ENCODE measurements at places on chromosomes 11 and 22.

- DNase-seq, result no peak
Observed at GRCh38 chr22:42275970-42276369, 5.5 kb upstream of the TCF20 start.

DNA sequence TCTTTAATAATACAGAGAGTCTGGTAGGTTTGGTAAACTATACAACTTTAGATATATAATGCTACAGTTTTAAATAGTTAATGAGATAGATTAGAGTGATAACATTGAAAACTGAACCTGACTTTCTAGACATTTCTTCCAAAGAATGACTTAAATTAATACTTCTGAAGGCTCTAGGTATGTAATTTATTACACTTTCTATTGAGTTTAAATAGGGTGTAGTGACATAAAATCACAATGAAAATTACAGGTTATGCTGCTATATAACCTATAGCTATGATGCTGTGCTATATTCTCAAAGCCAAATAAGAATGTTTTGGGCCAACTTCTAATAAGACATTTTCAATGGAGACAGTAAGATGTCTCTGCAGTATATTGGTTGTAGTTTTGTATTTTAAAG, 7.7 kb downstream of the HIPK3 start:
- no peak for DNase-seq

DNA sequence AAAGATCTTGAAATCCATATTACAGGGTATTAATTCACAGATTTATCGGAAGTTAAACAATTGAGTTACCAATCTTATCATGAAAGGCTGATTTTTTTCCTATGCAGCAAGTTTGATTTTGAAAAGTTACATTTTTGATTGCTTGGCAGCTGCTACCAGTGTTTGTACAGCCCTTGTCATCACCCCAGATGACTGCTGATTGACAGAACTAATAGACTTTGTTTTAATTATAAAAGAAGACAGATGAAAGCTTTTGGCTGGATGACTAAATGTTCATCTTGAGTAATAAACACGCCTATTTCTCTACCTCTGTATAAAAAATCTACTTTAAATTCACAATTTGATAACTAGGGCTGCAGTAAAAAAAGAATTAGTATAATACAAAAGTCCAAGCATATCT, 259.7 kb downstream of the TTC28 start:
- DNase-seq, result no peak

DNA sequence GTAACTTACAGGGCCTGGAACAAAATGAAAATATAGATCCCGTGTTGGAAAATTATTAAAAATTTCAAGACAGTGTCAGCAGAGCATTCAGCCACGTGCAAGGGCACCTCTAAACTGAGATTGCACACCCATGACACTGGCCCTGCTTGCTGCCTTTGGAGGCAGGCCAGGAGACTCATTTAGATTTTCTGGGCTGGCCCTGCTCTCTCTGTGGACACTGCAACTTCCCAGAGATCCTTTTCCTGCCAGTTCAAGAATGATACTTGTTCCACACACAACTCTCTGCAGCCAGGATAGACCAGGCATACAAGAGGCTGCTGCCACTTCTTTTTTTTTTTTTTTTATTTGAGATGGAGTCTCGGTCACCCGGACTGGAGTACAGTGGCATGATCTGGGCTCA, 56.7 kb upstream of the PTPRJ start:
- DNase-seq, result no peak

DNA sequence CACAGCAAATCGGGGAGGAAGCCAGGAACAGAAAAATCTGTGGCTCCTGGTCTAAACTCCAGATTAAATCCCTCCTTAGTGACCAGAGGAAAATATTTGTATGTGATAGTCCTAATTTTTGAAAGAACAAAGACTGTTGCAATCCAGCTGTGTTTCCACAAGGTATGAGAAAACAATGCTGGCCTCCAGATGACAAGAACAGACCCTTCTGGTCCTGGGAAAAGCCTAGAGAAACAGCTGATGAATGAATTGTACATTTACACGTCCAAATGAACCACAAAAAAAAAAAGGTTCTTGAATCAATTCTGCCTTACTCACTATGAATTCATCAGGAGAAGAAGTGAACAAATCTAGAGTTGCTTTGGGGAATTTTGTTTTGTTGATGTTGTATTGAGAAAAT, 63.7 kb downstream of the ETS1 start:
- DNase-seq, result no peak

DNA sequence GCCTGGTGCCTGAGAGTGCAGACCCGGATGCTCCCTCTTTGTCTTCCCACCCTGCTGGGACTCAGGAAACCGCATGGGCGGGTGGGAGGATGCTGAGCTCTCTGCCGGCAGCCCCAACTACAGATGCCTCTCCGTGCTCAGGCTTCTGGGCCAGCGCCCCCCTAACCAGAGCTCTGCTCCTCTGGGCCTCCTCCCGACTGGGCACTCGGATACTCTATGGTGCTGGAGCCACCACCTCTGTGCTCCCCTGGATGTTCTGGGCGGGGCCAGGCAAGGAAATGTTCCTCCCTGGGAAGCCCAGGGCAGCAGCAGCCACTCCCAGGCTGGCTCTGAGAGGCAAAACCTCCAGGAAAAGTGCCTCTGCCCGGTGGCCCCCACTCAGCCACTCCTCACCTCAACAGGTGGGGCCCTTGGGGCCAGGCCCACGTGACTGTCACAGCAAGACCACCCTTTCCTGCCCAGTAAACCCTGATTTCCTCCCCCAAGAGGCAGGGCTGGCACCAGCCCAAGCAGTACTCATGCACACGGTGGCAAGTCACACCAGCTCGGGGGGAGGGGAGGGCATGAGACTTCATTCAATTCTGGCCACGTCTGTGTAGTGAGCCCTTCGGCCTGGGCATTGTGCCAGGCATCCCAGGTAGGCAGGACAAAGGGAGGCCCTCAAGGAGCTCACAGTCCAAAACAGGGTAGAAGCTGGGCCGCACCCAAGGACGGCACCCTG, 54.7 kb upstream of the TCF20 start:
- no peak for DNase-seq

- no peak for DNase-seq
Observed at GRCh38 chr22:25827415-25827814, 85.4 kb downstream of the MYO18B start.

GRCh38 chr11:81990659-81991443, 742.8 kb downstream of the FAM181B start:
- no peak for DNase-seq

GRCh38 chr11:130308886-130309285, 5.8 kb downstream of the ZBTB44 start:
- no peak for DNase-seq

DNA sequence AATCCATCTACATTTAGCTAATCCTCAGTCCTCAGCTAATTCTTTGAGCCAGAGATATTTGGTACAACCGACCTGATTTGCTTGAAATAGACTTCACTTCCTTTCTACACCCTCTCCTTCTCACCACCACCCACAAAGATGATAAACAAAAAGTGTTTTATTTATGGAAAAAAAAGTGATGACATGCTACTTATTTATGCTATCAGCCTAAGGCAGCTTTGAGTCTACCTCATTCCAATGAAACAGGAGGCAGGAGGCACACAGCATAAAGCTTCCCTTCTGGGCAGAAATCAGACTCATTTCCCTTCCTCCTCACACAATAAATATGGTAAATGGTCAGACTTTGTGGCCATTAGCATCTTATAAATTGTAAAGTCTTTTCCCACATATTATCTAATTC, 325.7 kb downstream of the SOX6 start:
- DNase-seq, result no peak

- no peak for DNase-seq
Observed at GRCh38 chr11:32256466-32256865, 165.6 kb downstream of the RCN1 start.

DNA sequence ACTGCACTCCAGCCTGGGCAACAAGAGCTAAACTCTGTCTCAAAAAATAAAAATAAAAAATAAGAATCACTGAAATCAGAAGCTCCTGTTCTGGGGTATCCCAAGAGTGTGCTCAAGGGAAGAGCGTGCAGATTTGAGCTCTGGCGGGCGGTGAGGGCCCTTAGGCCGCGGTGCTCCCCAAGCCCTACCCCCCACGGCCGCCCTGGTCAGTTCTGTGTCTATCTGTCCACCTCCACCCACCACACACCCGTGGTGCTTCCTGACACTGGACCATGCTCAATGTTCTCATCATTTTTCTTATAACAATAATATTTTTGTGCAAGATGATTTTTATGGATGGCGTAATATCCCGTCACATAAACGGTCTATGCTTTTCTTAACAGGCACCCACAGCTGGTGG, 71.1 kb downstream of the RTL6 start:
- DNase-seq, result no peak

DNA sequence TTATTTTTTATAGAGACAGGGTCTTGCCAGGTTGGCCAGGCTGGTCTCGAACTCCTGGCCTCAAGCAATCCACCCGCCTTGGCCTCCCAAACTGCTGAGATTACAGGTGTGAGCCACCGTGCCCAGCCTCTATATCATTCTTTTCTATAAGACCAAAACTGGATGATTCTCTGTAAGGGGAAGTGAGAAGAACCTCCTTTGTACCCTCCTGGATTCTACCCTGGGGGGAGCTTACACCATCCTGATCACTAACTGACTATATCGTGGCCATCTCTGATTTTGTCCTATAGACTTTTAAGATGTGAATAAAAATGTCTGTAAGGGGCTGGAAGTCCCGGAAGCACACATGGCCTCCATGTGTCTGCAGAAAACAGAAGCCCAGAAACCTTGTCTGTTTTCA, 9.1 kb downstream of the PIWIL4 start:
- DNase-seq, result no peak

GRCh38 chr11:70255477-70256116, 14.9 kb upstream of the PPFIA1 start:
- DNase-seq, result no peak

DNA sequence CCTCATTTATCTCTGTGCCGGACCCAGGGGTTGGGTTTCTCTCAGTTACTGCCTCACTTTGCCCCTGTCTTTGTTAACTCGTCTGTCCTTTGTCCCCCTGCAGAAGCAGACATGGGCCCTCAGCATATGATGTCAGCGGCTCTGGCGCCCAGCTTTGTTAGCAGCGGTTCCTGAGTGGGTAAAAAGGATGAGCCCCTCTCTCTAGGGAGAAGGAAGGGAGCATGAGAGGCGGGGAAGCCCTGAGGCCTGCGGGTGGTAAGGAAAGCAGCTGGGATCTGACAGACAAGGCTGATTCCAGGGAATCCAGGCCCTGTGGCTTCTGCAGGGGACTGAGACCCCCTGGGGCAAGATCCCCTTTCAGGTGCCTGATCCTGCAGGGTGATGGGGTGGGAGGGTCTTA, 51.7 kb downstream of the MCM5 start:
- no peak for DNase-seq

DNA sequence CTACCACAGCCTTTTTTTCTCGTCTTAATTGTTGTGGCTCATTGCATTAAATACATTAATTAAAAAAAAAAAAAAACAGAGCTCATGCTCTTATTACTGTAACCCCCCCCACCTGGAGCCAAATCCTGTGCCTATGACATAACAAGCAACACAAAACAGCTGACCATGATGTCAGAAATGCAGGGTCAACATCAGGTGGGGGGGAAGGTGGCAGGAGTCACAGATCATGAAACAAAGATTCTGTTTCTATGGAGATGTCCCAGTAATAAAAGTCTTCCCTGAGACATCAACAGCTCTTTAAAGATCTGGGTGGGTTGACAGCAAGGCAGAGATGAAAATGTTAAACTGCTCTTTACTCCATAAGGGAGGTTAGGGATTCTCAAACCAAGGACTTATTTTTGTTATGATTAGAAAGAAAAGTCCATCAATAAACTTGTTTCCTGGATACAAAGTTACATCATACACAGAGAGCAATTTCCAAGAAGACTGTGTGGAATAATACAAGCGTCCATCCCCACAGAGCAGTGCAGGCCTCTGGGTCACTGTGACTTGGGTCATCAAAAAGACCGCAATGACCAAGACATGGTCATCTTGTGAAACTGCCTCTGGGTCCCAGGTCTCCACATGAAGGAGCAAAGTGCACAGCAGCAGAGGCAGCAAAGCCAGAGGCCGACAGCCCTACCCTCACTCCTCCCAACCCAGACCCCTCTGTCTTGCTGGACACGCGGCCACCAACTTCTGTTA, 42.7 kb upstream of the CYP2D6 start:
- no peak for DNase-seq

- no peak for DNase-seq
Observed at GRCh38 chr11:78699609-78700135, 125.0 kb upstream of the NARS2 start.

GRCh38 chr11:26191193-26191592, 140.7 kb upstream of the ANO3 start:
- DNase-seq, result no peak

DNA sequence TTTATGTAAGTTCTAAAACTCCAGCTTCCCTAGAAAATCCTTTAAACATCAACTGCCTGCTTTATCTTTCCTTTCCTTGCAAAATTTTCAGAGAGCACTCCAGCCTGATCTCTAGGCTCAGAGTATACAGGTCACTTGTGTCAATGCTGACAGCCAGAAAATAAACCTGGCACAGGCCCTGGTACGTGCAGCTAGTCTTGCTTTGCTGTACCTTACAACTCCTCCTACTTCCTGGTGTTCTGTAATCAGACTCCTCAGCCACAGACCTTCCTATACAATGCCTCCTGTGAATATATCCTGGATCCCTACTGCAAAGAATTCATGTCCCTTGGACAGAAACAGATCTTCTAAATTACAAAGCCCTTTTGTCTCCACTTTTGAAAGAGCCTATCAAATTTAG, 24.2 kb upstream of the TMEM123 start:
- DNase-seq, result no peak

- no peak for DNase-seq
Observed at GRCh38 chr11:64230985-64231365, 627 bp downstream of the DNAJC4 start.

DNA sequence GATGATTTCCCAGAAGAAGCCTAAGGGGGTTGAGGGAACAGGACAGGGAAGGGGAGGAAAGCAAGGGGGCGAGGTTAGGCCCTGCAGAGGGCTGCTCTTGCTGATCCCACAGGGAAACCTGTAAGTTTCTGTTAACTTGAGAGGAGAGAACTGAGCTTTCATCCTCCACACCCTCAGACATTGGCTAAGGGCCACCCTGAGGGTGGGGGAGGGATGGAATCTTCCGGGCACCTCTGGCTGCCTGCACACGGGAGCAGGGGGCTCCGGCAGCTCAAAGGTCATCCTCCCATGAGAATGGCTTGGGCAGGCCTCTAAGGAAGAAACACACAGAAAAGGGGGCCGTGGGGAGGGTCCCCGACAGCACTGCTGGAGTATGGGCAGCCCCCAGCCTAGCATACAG, 108.1 kb downstream of the TSPAN18 start:
- no peak for DNase-seq

DNA sequence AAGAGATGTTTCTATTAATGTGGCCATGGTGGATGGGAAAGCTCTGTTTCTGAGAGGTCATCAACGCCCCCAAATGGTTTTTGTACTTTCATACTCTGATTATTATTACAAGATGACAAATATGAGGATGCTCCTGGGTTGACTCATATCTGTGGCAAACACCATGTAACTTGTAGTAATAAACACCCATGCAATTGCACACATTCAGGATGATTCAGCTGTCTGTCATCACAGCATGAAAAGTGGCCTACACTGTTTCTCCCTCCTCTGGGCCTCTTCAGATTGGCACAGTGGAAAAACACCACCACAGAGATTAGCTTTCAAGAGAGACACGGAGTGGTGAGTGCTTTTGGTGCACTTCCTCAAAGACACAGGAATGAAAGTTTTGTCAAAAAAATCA, 85.4 kb downstream of the MTNR1B start:
- DNase-seq, result peak; percentile 21

All from stimulated activated CD4-positive, alpha-beta T cell treated with anti-CD3 and anti-CD28 coated beads, Interleukin-2, amount 100 ng/mL, for 24 hours (primary cell).